Kidney (tissue), 22 donors: ENCODE measurements at places on chromosomes 7 and 10. TPM values are rescaled to one million over a fixed set of nuclear protein-coding genes. Genes with fewer than 3 reads are reported as not detected.

- DNase-seq = no peak
Measured at GRCh38 chr7:142969183-142969582, 7.0 kb upstream of the KEL start.

GRCh38 chr10:60140651-60141632 is 234.6 kb upstream of the CCDC6 start:
- DNase-seq = peak; percentile 88

GRCh38 chr10:93403152-93404047 is 78.7 kb downstream of the MYOF start:
- no peak for DNase-seq

DNA sequence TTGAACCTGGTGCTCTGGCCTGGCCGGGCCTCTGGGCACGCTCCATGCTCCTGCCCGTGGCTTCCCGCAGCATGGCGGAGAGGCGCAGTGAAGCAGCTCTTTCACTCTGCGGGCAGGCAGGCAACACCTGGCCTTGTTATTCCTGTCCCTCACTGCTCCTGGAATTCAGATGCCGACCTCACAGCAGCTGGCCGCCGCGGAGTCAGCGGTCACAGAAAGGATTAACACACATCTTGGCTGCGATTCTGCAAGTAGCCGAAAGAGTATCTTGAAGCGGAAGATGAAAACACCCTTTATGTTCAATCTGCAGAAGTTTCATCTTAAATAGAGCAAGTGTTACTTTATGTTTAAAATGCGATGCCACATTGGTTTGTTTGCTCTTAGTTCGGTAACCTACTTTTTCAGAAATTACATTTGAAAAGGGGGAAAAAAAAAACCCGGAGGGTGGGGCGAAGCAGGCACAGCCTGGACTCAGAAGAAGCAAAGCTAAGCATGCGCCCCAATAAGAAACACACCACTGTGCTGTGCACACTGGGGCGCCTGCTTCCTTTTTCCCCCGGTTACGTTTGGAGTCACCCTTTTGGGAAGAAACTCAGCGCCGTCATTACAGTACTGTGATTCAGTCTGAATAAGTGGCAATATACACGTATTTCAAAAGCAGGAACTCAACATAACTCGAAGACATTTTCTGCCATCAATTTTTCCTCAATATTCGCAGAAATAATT is 42.3 kb downstream of the BRI3 start:
- peak; percentile 65 for DNase-seq

- DNase-seq = no peak
Measured at GRCh38 chr10:122733443-122733842, 33.8 kb upstream of the C10orf120 start.

GRCh38 chr7:1438821-1439220 is 20.4 kb downstream of the MICALL2 start:
- no peak for DNase-seq

GRCh38 chr7:24714676-24715010 is 42.6 kb downstream of the GSDME start:
- no peak for DNase-seq

DNA sequence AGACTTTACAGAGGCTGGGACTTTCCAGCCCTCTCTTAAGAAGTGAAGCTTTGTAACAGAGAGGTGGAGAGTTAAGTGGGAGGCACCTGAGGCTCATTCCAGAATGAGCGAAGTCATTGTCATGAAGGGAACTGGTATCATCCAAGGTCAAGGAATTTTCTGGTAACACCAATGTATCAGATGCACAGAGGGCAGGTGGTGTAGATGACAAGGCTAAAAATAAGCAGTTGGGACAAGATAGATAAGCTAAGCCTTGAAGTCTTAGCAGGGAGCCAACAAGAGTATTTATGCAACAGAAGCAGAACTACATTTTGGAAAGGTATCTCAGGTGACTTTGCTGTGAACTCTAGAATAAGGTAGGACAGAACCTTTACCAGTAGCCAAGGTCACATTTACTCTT is 257.0 kb upstream of the AUTS2 start:
- DNase-seq = no peak

GRCh38 chr7:150514748-150515222 is at the start of gene GIMAP7:
GIMAP7 (plus strand) TSS chr7:150514872; CDS start chr7:150519975, 5,103 bp downstream.
- DNase-seq = no peak

- DNase-seq = no peak
Measured at GRCh38 chr10:63664341-63664885, 143.2 kb downstream of the REEP3 start.

DNA sequence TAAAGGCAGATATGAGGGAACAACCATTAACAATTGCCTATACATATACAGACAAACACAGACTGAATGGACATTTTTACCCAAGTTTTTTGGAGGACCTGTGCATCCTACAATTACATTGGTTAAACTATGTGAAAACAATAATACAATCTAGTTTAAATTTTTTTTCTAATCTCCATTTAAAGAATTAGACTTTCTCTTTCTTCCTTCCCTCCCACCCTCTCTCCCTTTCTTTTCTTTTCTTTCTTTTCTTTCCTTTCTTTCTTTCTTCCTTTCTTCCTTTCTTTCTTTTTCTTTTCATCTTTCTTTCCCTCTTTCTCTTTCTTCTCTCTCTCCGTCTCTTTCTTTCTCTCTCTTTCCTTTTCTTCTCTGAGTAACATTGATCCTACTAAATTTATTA is 183.7 kb downstream of the HDAC9 start:
- no peak for DNase-seq

H2BK1 gene
- not detected for polyA plus RNA-seq

NUTM2A gene
- 1.3 TPM for polyA plus RNA-seq

CPVL gene
- polyA plus RNA-seq = 104 TPM
